ENCODE measurements at places on chromosomes 4 and X. TPM values are rescaled to one million over a fixed set of nuclear protein-coding genes. Genes with fewer than 3 reads are reported as not detected.

MAGEB17 gene
- not detected for polyA plus RNA-seq

HMX1 gene
- 0.13 TPM for polyA plus RNA-seq

NHS gene
- polyA plus RNA-seq, result 0.06 TPM

HDX gene
- polyA plus RNA-seq, result 2.1 TPM

MAPK10 gene
- polyA plus RNA-seq, result 16.2 TPM

ATXN3L gene
- polyA plus RNA-seq, result not detected

ZGRF1 gene
- 3.2 TPM for polyA plus RNA-seq

LINC00632 gene
- 6.3 TPM for polyA plus RNA-seq

BEX2 gene
- polyA plus RNA-seq, result 169 TPM

PNCK gene
- 25.5 TPM for polyA plus RNA-seq

IQCM gene
- not detected for polyA plus RNA-seq

FGFRL1 gene
- polyA plus RNA-seq, result 18.7 TPM

C4orf36 gene
- polyA plus RNA-seq, result 0.83 TPM

GYPE gene
- polyA plus RNA-seq, result 3.5 TPM

NCBP2L gene
- 0.11 TPM for polyA plus RNA-seq

H2AZ1 gene
- 452 TPM for polyA plus RNA-seq

CSAG3 gene
- not detected for polyA plus RNA-seq

SEPTIN6 gene
- polyA plus RNA-seq, result 54.6 TPM

UNC5C gene
- 11.0 TPM for polyA plus RNA-seq

MTMR8 gene
- 2.6 TPM for polyA plus RNA-seq

CENPVL3 gene
- 10.7 TPM for polyA plus RNA-seq

NEK1 gene
- polyA plus RNA-seq, result 17.0 TPM

SLC25A43 gene
- 2.6 TPM for polyA plus RNA-seq

STAP1 gene
- polyA plus RNA-seq, result 0.10 TPM

UGT2B11 gene
- not detected for polyA plus RNA-seq

TKTL2 gene
- not detected for polyA plus RNA-seq

SUPT20HL1 gene
- polyA plus RNA-seq, result 0.61 TPM

FSTL5 gene
- polyA plus RNA-seq, result 0.59 TPM

GPC4 gene
- polyA plus RNA-seq, result 24.8 TPM

ZAR1 gene
- not detected for polyA plus RNA-seq

SLC26A1 gene
- polyA plus RNA-seq, result 2.8 TPM

DCAF8L1 gene
- not detected for polyA plus RNA-seq

USP26 gene
- polyA plus RNA-seq, result not detected

PRRG3 gene
- 5.6 TPM for polyA plus RNA-seq

MAP3K15 gene
- polyA plus RNA-seq, result 2.8 TPM

NPNT gene
- polyA plus RNA-seq, result 26.7 TPM

FAM13A gene
- 31.8 TPM for polyA plus RNA-seq

JCHAIN gene
- polyA plus RNA-seq, result 0.61 TPM

DCAF12L1 gene
- polyA plus RNA-seq, result not detected

PLP2 gene
- 34.6 TPM for polyA plus RNA-seq

ZMAT1 gene
- polyA plus RNA-seq, result 8.2 TPM

GPR78 gene
- polyA plus RNA-seq, result not detected

GAGE12F gene
- polyA plus RNA-seq, result not detected

CLGN gene
- polyA plus RNA-seq, result 18.0 TPM

CHST7 gene
- polyA plus RNA-seq, result 5.6 TPM

DGAT2L6 gene
- not detected for polyA plus RNA-seq

SLC9A7 gene
- polyA plus RNA-seq, result 2.2 TPM

FAM47E gene
- 7.4 TPM for polyA plus RNA-seq

XPNPEP2 gene
- polyA plus RNA-seq, result not detected

ADAMTS3 gene
- 1.2 TPM for polyA plus RNA-seq

OPRPN gene
- polyA plus RNA-seq, result not detected

ARL9 gene
- polyA plus RNA-seq, result 0.06 TPM

Measured in cardiac muscle cell (in vitro differentiated cells and primary cell).